ENCODE measurements at places on chromosomes 6 and 20.

GRCh38 chr6:143673669-143674068, 4.1 kb upstream of the PHACTR2 start:
- DNase-seq: no peak

GRCh38 chr20:39623584-39624234, 661.6 kb downstream of the DHX35 start:
- DNase-seq: no peak

DNA sequence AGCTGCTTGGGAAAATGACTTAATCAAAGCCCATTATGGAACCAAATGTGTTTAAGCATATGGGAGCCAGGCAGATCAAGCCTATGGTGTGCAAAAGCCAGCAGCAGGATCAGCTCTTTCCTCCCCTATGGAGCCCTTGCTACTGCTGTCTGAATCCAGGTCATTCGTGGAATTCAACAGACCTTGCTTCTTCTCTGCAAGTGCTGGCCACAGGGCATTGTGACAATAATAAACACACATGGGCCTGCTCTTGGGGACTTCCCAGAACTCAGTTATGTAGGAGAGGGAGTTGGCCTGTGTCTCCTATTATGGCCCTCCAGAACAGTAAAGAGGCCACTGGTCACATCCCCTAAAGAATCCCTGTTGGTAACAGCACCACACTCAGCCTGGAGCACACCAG, 18.6 kb downstream of the GFOD1 start:
- no peak for DNase-seq

GRCh38 chr20:20561172-20561571, 151.3 kb downstream of the RALGAPA2 start:
- DNase-seq: no peak

DNA sequence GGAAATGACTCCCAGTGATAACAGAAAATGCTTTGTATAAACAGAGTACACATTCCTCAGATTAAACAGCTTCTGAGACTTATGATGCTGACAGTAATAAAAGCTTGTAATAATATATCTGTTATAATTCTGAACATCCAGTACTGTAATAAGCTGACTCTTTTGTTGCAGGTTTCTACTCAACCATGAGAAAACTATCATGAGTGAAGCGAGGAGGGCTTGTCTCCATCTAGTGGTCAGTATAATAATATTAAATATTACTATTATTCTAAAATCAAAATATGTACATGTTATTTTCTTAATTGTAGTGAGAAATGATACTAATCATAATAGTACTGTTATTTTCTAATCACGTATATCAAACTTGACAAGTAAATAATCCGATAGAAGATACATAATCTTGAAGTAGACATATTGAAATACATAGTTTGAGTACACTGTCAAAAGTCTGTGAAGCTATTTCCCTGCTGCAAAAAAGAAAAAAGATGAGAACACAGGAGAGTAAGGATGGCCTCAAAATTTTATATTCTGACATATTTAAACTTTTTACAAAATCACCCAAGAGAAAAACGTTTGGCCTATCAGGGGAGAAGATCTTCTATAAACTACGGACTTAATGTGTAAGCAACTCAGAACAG, 183.1 kb downstream of the MOXD1 start:
- no peak for DNase-seq

DNA sequence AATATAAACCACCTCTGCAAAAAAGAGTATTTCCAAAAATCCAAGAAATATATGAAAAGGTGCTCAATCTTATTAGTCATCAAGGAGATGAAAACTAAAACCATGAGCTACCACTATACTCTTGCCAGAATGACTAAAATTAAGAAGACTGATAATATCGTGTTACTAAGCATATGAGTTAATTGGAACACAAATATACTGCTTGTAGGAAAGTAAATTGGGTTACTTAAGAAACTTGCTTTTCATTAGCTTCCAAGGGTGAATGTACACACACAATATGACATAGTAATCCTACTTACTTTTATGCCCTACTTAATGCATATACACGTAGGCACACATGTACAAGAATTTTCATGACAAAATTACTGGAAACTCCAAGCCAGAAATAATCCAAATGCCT, 3.4 kb downstream of the THEMIS start:
- no peak for DNase-seq

DNA sequence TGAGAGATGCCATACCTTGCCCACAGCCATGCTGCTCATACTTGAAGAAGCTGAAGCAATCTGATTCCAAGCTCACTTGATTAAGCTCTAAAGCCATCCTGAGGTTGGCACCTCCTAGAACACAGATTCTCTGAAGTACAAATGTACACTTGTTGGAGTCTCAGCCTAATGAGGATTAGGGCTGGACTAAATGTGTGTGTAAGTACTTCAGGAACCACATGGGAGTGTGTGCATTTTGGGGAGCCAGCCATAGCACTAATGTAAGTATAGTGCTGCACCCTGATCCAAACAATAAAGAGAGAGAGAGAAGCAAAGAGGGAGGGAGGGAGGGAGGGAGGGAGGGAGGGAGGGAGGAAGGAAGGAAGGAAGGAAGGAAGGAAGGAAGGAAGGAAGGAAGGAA, 458.6 kb downstream of the MAFB start:
- DNase-seq: no peak

- no peak for DNase-seq
These were observed 89.2 kb upstream of the RNF217 start for GRCh38 chr6:124873066-124873410.

DNA sequence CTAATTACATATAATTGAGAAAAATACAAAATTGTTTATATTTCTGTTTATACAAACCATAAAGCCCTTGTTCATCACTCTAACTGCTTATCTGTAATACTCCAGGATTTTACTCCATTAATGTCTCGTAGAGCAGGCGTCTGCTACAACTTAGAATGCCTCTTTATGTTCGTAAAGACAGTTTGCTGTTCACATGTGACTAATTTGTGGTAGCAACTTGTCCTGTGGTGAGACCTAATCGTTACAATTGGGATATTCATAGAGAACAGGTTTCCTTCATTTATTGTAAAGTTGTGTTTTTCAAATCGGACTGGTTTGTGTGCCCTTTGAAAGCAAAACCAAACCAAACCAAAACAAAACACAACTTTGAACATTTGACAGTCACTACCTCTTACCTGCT, 149.7 kb downstream of the ASCC3 start:
- no peak for DNase-seq

DNA sequence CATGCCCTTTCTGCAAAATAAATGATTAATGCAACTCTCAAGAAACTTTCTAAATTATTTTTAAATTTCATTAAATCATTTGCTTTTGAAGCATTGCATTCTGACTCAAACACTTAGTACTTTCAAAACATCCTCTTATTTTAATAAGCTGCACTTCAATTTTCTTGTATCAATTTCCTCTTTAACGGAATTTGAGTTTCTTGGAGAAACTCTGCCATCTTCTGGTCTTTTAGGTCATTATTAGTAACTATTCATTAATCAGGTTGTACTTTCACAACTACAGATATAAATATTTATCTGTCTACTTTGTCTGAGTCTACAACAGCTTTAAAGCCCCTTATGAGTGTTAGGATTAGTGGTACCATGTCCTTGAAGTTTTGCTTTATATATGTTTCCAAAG, 30.2 kb downstream of the TMX4 start:
- DNase-seq: no peak

GRCh38 chr20:33933469-33933909, 60.2 kb upstream of the RALY start:
- peak; percentile 65 for DNase-seq

DNA sequence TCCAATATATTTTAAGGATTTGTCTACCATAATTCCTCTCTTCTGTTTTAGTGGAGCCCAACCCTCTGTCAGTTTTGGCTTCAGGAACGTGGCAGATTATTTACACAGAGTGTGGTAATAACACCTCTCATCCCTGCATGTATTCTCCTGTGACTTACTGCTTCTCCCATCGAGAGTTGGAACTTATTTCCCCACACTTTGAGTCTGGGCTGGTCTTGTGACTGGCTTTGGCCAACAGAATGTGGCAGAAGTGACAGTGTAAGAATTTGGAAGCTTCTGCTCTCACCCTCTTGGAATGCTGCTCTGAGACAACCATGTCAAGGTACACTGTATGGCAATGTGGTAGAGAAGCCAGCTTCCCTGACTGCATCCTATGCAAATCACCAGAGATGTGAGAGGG, 407.7 kb downstream of the EPM2A start:
- DNase-seq: no peak

GRCh38 chr6:107689190-107689589, 134.9 kb downstream of the SCML4 start:
- DNase-seq: no peak

DNA sequence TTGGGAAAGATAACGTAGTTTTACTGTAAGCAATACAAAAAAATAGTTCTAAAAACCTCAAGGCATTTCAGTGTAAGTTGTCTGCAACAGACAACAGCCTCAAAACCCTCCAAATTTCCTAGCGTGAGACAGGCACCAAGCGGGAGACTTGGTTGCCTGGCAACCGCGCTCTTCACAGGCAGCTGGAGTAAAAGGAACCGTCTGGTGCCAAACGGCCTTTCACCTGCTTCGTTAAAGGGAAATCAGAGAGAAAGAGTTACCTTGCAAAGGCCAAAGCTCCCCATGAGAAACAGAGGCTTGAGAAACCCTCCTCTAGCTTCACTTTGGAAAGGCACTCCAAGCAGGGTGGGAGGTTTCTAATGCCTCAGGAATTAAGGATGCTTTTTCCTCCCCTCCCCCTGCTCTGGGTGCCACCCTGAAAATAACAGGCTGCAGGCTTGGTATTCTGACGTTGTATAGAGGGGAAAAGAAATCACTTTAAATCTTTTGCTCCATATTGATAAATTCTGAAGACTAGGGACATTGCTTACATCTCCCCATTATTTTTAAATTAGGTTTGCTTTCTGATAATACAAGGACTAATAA, 129.7 kb upstream of the UFL1 start:
- no peak for DNase-seq

DNA sequence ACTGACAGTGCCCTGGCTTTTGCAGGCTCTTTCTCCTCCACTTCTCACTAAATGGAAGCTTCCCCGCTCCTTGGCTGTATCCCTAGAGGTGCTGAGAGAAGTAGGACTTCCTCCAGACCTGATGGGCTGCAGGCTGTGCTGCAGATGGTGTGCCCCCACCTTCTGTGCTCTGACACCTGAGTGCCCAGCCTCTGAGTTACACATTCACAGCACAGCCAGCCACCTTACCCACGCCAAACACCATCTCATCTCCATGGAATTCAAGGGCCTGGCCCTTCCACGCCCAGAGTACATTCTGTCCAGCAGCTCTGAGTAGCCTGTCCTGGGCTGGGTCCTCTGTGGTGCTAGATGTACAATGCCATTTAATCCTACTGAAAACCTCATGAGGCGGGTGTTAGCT, 5.3 kb downstream of the SFTA2 start:
- DNase-seq: no peak

- no peak for DNase-seq
These were observed 2.0 kb downstream of the ARMH2 start for GRCh38 chr6:24796616-24797290.

GRCh38 chr6:29708432-29709179, 14.6 kb upstream of the HLA-F start:
- no peak for DNase-seq

- no peak for DNase-seq
These were observed 8.9 kb downstream of the NFKBIL1 start for GRCh38 chr6:31556307-31556706.

DNA sequence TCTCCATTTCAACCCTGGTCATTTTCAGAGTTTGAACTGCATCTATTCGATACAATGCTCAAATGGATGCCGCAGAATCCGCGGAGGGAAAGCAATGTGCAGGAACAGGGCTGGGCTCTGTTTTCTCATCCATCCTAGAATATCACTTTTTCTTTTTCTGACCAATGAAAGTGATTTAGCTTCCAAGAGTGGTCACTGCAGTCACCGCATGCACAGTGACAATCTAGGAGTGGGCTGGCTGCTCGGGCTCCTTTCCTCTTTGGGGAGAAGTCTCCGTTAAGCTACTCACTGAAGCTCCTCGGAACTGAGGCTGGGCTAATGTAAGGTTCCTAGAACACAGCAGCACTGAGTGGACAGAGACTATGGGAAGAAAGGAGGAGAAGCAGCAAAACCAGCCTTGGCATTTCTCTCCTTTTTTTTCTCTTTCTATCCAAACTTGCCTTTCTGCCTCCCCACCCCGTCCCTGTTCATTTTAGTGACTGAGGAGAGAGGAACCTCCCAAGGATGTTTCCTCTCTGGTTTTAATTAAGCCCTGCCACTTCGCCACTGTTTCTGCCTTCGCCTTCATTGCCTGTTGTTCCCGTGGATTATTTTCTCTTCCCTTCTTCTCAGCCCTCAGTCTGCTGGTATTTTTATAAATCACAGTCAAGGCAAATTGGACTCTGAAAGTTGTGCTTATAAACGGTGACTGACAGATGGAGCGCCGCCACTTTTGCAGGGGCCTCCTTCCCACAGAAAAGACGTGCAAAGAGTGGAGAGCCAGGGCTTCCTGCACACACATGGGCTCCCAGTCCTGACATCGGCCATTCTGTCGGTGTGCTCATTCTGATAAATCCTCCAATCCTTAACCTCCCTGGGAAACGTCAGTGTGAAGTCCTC, 41.1 kb downstream of the RAMACL start:
- DNase-seq: no peak

GRCh38 chr6:128655978-128656498, 135.6 kb upstream of the PTPRK start:
- no peak for DNase-seq

DNA sequence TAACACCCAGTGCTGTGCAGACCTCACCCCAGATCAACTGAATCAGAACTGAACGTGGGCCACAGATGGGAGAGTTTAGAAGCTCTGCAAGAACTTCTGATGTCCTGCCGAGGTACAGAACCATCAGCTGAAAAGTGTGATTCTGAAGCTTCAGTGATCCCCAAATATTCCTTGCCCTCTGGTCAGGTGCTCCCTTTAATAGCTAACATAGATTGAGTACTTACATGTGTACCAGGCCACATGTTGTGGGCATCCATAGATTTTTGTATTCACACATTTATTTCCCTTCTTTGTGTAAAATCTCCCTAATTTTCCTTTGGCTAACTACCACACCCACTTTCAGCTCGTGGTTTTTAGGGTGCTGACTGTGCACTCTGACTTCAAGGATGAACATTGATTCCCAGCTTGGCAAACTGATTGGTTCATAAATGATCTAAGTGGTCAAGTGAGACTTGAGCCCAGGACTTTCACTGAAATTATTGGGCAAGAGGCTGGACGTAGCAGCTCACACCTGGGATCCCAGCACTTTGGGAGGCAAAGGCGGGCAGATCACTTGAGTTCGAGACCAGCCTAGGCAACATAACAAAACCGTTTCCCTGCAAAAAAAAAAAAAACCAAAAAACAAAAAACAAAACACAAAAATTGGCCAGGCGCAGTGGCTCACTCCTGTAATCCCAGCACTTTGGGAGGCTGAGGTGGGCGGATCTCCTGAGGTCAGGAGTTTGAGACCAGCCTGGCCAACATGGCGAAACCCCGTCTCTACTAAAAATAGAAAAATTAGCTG, 162.2 kb downstream of the BCAS1 start:
- no peak for DNase-seq

GRCh38 chr6:2857580-2858337, 16.1 kb upstream of the SERPINB1 start:
- no peak for DNase-seq

DNA sequence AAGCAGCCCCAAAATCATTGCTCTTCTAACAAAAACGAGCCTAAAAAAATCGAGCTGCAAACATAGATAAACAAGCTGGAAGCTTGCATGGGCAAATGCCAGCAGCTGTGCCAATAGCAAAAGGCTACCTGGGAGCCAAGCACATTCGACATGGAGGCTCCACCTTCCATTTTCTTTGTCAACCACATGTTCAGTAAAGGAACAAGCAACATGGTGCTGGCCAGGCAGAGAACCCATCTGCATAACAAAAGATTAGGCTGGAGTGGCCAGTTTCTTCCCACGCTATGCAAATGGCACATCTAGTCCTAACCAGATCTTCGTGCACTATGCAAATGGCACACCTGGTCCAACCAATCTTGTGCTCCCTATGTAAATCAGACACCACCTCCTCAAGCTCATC, 110.5 kb downstream of the KIF16B start:
- DNase-seq: no peak
